ENCODE measurements at places on chromosomes 5 and 9.

- no peak for DNase-seq
These were observed 22.6 kb upstream of the TGFBI start for GRCh38 chr5:136006164-136006563.

DNA sequence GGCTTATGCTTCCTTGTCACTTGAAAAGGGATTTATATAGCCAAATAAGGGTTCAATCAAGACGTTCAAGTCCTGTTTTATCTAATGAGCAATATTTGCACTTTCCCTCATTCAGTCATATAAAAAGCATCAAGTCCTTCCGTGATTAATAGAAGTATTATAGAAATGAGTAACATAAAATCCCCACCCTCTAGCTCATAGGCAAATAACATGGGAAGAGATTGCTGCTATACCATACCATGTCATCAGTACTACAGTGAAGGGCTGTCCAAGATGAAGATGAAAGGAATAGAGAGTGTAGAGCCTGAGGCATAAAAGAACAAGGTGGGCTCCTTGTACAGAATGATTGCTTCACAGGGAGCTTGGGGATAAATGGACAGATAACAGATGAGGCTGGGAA is 20.4 kb upstream of the PAPPA start:
- no peak for DNase-seq

GRCh38 chr9:123637945-123638634 is 282.1 kb downstream of the CRB2 start:
- DNase-seq = peak; percentile 23

GRCh38 chr5:134189031-134189430 is 12.3 kb upstream of the SKP1 start:
- no peak for DNase-seq

GRCh38 chr5:39547553-39548154 is 122.9 kb upstream of the DAB2 start:
- DNase-seq = peak; percentile 88

- no peak for DNase-seq
These were observed 7.9 kb upstream of the CER1 start for GRCh38 chr9:14730461-14730898.

- DNase-seq = peak; percentile 73
These were observed at the start of gene RXRA for GRCh38 chr9:134325813-134326723. RXRA (plus strand) TSS chr9:134326455; CDS start chr9:134326632, 177 bp downstream.

GRCh38 chr9:88776717-88777497 is 214.4 kb upstream of the S1PR3 start:
- DNase-seq = no peak

GRCh38 chr9:15295761-15296405 is 11.1 kb downstream of the TTC39B start:
- peak; percentile 60 for DNase-seq

DNA sequence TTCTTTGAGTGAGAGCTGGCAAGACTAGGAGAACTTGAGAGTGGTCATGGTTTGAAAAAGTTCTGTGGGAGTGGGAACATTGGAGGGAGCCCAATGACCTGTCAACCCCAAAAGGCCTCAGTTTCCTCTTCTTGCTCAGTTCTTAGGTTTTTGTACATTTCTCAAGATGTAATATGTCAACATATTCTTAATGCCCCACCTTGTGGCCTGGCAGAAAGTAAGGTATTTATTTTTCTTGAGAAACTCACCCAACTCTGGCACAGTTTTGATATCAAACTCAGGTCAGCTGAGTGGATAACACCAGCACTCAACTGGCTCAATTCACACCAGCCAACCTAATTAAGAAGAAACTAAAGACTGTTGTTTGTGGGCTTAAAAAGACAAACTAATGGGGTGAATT is 123.0 kb upstream of the SLC27A6 start:
- no peak for DNase-seq

DNA sequence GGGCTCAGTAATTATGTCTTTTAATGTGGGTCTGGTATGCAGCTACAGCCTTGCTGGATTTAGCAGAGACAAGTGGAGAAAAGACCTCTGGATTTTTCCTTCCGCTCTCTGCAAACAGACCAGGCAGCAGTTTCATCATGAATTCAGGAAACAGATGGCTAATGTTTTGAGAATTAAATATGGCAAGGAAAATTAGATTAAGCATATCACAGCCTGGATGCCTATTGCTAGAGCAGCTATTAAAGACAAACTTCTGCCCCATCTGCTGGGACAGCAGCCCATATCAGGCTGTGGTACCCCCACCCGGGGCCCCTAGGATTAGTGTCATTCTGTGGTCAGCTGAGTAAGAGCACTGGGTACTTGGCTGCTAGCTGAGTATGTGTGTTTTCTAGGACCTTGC is 6.2 kb downstream of the SKP2 start:
- DNase-seq = no peak

DNA sequence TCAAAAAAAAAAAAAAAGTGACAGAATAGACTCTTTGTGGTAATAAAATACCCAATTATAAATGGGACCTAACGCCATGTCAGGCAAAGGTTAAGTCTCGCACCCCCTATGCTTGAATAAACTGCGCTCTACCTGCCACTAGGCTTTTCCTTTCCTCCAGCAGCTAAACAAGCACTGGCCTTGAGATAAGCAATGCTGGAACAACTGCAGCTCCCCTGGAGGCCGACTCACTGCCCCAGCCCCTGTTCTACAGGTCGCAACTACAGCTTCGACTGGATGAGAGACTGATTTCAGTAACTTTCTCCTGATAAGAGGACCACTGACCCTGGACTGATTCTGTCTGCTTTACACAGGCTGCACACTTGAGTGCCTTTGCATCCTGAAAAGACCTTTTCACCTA is 210.2 kb downstream of the HSPA4 start:
- DNase-seq = no peak

Measured in suppressor macrophage treated with lipopolysaccharide for 4 hours (primary cell).